Bone marrow (tissue), 2 donors: ENCODE measurements at places on chromosomes 2 and 18.
A peak's percentile ranks its signal among the peaks of the same experiment; 100 is the strongest.

DNA sequence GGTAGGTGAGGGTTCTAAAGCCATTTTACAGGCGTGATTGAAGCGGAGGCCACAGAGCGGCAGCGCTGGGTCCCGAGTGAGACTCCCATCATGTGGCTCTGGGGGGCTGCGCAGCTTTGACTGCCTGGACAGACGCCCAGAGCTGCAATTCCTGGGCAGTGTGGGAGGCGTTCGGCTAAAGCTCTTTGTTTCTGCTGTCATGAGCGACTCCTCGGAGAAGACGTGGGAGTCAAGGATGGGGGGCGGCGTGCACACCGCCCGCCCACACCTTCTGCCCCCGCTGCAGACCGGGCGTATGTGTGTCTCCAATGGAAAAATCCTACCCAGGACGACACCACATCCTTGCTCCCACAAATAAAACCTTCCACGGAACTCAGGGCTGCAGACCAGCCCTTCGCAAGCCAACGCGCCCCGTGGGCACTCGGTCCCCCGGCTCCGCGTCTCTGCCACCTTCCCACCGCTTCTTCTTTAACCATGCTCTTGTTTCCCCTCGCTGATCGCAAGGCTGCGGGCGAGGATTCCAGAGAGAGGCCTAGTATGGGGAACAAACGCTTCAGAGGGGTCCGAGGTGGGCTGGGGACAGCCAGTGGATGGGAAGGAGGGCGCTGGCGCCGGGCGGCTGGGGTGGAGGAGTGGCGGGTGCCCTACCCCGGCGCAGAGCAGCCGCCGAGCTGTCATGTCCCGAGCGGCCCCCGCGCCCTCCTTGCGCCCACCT is 680 bp upstream of the LBH start:
- DNase-seq, result peak; percentile 28

DNA sequence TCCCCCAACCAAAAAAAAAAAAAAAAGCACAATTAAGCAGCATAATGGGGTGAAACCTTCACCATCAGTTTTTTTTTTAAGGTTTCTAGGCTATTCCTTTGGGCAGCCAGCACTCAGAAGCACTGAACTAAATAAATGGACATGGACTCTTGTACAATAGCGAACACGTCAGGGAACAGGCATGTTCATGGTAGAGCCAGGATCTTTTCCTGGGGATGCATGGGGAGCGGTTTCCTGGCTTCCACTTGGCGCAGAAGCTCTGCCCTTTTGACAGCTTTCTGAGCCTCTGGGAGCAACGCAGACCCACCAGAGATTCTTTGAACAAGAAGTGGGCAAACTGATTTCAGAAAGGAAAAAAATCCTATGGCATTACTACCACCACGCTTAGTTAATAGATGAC is 35.0 kb downstream of the ALPK2 start:
- DNase-seq, result no peak

GRCh38 chr2:70553334-70553583 is 367 bp downstream of the TGFA start:
- no peak for DNase-seq

DNA sequence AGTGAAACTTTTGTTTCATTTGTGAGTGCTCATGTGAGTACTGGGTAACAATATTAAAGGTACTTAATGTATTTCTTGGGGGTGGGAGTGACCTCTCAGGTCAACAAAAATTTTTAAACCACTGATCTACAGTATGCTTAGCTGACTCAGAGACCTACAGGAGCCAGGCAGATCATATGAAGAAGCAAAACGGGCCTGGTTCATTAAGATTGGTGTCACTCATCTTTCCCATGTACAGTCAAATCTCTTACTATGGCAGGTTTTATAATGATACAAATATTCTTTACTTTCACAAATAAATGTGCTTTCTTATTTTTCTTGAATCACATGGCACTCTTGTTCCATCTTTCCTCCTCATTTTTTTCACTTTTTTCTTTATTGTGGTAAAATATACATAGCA is 7.7 kb upstream of the TMSB10 start:
- no peak for DNase-seq

- DNase-seq, result no peak
These were observed 677 bp upstream of the MC2R start for GRCh38 chr18:13915995-13916431.

- no peak for DNase-seq
These were observed 15.2 kb downstream of the INPP5D start for GRCh38 chr2:233075141-233075965.

- DNase-seq, result no peak
These were observed 621.2 kb downstream of the CNTNAP5 start for GRCh38 chr2:124646166-124646815.

DNA sequence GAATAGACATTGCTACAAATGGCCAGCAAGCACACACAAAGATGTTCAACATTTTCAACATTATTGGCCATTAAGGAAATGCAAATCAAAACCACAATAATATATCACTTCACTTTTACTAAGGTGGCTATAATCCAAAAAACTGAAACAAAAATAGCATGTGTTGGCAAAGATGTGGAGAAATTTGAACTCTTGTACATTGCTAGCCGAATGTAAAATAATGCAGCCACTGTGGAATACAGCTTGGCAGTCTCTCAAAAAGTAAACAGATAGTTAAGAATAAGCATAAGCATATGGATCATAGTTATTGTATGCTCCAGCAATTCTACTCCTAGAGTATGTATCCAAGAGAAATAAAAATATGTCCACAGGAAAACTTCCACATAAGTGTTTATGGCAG is 192.5 kb downstream of the EN1 start:
- no peak for DNase-seq

DNA sequence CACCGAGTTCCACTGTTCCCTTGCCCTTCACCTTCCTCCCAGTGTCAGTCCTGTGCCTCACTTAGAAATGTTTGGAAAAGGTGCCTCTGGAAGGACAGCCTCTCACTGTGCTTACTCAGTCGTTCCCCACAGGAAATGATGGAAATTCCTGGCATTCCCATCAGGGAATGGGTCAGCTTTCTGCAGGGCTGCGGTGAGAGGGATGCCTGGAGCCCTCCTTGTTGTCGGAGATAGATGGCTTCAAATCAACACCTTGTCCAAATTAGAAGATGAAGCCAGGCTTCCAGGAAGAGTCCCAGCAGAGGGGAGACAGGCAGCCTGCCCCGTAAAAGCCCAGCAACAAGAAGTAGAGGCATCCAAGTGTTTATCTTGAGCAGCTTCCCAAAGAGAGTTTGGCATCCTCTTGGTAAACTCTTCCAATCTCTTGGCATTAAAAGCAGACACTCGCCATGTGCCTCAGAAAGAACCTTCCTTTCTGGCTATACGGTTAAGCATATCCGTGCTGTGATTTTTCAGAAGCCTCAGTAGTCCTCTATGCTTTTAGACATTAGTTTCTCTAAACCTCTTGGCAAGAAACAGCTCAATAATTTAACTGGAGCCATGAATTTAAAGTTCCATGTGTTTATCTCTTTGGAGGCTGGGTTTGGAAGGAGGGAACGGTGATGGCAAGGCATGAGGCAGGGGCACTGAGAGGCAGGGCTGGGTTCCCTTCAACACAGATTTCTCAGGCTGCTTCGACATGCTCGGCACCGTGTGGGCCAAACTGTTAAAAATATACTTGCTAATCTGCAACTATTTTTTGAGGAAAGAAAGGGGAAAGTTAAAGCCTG is 25.1 kb downstream of the COLEC12 start:
- DNase-seq, result no peak

DNA sequence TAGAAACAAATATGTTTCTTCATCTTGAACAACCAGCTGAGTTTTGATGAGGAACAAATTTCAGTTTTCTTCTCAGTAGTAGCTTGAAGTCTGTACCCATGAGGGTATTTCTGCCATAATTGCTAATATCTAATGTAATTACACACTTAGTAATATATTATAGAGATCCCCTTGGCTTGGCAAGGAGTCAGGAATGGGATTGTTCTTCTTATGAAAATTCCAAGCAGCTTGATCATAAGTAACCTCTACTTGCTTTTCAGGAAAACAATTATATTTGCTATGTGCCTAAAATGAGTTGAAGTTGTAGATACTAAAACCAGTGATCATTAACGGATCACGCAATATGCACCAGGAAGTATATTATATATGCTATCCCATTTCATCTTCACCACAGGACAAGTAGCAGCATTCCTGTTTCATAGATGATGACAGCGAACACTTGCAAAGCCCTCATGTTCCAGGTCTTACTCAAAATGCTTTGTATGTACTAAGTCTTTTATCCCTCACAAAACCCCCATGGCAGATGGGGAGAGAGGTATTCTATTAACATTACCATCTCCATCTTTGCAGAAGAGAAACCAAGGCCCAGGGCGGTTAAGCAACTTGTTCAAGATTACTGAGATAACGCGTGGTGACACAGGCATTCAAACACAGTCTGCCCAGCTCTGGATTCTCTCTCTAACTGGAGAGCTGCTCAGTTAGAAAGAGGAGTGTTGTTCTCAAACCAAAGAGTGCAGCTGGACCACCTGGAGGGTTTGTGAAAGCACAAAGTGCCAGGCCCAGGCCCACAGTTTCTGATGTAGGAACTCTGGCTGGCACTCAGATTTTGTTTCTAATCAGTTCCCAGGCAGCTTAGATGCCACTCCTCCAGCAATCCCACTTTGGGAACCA is 21.8 kb upstream of the RGPD4 start:
- DNase-seq, result no peak

GRCh38 chr2:188811522-188811921 is 162.7 kb upstream of the COL3A1 start:
- DNase-seq, result no peak

- DNase-seq, result no peak
These were observed 254.6 kb upstream of the PIK3C3 start for GRCh38 chr18:41700416-41700815.

DNA sequence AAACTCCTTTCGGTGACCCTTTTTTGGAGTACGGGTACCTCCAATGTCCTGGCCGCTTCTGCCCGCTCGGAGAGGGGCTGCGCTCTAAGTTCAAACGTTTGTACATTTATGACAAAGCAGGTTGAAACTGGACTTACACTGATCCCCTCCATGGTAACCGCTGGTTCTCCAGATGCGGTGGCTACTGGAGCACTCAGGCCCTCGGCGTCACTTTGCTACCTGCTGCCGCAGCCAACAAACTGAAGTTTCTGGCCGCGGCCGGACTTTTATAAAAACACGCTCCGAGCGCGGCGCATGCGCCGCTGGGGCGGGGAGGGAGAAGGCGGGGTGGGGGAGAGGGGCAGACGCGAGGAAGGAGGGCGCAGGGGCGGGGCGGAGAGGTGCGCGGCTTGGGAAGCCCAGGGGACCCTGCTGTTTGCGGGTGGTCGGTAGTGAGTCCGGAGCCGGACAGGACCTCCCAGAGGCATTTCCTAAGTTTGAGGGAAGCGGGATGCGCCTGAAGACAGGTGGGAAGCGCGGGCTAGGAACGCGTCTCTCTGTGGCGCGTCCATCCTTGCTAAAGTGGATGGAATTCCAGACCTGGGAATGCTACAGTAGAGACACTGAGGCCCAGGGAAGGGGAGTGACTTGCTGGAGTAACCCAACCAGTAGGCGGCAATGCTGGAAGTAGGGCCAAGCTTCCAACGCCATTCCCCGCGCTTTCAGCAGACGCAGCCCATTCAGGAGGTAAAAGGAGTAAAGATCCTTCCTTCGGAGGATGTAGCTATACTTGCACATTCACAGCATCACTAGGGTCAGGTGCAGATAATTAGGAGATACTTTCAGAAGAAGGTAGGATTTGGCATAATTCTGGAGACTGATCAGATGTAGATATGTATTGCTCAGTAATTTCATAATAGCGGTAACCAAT is at the start of gene CXCR4:
Gene CXCR4, minus strand, starts transcription at position 241 of the 910 bp plus-strand sequence. Its CDS starts 89 bp downstream, at position 152.
- peak; percentile 74 for DNase-seq

GRCh38 chr2:14634182-14634488 is 1.6 kb downstream of the LRATD1 start:
- DNase-seq, result no peak

DNA sequence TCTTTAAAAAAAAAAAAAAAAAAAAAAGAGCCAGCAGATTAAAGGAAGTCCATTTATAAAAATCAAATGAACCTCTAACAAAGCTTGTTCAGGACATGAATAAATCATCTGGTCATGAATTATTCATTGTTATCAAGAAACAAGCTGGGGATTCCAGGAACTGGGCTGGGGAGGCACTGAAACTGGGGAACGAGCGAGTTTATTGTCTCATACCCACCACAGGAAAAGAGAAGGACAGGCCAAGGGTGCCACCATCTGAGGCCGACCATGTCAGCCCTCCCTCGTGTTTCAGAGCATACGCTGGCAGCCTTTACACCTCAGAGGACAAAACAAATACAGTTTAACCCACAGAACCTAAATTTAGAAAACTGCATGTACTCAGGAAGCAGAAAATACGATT is 164.2 kb downstream of the VWC2L start:
- no peak for DNase-seq

GRCh38 chr2:241703032-241703604 is 1.3 kb downstream of the ING5 start:
- DNase-seq, result no peak

DNA sequence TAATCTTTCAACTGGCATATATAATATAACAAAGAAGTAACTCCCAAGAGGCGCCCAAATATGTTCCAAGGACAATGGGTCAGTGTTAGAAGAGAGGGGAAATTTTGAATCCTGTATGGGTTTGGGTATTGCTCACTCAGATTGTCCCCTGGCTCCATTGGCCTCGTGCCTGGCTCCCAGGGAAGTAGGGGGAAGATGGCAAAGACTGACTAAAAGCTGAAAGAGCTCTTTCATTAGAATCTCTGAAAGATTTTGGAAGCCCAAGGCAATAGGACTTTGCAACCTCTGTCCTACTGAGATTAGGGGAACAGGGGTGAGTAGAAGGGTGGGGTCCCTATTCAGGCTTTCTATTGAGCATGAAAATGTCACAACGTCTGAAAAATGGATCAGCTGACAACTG is 1272.8 kb upstream of the ZEB2 start:
- no peak for DNase-seq

GRCh38 chr2:82994151-82994550 is 1464.9 kb downstream of the SUCLG1 start:
- no peak for DNase-seq

- no peak for DNase-seq
These were observed 103.3 kb downstream of the COL6A3 start for GRCh38 chr2:237310515-237311114.

GRCh38 chr2:239895669-239896068 is 129.5 kb downstream of the NDUFA10 start:
- no peak for DNase-seq

GRCh38 chr2:204529795-204530463 is 15.3 kb upstream of the PARD3B start:
- DNase-seq, result no peak

GRCh38 chr2:198098918-198099317 is 294.5 kb downstream of the PLCL1 start:
- no peak for DNase-seq

DNA sequence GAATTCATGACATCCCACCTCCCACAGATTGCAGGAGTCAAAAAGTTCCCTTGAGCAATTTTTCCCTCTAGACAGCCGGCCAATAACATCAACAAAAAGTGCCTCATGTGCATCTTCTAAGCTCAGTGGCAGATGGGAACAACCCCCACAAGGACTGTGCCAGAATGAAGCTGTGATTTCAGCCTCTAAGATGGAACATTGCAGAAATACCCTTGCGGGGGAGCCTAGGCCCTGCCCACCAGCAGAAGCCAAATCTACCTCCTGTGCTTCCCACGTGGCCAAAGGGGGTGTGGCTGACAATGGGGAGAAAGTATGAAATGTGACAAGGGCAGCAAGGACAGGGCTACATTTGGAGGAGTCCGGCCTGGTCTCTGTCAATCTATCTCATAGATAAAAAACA is 482.3 kb downstream of the TGIF1 start:
- no peak for DNase-seq
